Muscle of arm (tissue), 14 donors: ENCODE measurements at places on chromosomes 7 and 10. TPM values are rescaled to one million over a fixed set of nuclear protein-coding genes. Genes with fewer than 3 reads are reported as not detected.

DNA sequence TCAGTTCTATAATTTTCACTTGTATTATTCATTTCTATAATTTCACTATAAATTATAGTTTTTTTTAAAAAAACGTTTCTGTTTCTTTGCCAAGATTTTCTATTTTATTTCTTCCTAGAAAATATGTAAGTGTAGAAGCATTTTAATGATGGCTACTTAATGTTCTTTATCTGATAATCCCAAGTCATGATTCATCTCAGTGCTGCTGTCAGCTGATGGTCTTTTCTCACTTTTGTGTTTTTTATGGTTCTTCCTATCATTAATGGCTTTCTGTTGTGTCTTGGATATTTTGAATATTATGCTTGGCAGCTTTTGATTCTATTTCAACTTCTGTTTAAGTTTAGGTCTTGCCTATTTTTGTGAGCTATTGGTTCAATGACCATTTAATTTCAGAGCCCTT, 268.6 kb downstream of the BAMBI start:
- DNase-seq = no peak

DNA sequence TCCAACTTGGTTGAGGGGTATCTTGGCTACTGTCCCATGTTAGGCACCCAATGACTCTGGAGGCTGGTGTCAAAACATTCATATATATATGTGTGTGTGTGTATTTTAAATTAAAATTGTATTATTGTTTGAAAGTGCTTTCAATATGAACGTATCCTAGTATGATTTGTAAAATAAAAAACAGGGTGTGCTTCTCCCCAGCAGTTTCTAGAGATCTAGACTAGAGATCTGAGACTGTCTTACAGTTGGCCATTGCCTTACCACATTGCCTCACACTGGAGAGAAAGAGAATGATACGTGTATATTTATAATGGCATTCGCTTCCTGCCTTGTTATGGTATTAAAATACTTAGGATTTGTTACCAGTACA, 1.2 kb downstream of the BAG3 start:
- DNase-seq = peak; percentile 74

- DNase-seq = no peak
These were observed 17.6 kb upstream of the PRXL2A start for GRCh38 chr10:80390740-80391139.

DNA sequence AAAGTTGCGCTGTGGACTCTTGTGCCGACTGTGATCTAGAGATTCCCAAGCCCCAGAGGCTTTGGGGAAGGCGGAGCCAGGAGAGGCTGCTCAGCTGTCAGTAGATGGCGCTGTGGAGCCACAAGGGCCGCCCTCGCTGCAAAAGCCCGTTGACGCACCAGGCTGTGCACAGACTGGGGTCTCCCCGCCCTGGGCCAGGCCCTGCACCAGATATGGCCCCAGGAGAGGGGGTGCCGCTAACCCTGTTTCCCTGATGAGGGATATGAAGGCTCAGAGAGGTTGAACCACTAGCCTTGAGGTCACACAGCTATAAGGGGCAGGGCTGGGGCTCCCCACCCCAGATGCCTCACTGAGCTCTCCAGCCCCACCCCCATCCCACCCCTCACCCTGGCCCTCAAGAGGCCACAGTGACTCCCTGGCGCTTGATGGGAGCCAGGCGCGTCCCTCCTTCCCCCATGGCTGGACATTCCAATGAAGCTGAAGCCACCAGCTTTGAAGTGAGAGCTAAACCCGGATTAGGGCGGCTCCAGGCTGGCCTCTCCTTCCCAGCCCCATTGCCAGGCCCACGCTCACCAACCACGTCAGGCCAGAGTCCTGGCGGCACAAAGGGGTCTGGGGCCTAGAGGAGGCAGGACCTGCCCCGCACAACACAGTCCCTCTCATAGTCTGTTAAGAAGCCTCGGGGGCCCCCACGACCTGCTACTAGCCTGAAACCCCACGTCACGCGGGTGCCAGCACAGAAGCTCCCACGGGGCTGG, 26.4 kb downstream of the MYL10 start:
- DNase-seq = peak; percentile 78

DNA sequence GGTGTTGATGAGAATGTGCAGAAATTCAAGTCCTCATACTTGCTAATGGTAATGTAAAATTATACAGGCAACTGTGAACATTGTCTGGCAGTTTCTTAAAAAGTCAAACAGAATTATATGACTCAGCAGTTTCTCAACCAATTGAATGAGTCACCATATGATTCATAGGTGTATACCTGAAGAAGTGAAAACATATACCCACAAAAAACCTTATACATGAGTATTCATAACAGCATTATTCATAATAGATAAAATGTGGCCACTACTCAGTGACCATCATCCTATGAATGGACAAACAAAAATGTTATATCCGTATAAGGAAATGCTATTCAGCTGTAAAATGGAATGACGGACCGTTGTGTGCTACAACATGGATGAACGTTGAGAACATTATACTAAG, 253.5 kb downstream of the MALRD1 start:
- DNase-seq = no peak

- DNase-seq = no peak
These were observed 202.3 kb upstream of the LRRN3 start for GRCh38 chr7:110888641-110889040.

DNA sequence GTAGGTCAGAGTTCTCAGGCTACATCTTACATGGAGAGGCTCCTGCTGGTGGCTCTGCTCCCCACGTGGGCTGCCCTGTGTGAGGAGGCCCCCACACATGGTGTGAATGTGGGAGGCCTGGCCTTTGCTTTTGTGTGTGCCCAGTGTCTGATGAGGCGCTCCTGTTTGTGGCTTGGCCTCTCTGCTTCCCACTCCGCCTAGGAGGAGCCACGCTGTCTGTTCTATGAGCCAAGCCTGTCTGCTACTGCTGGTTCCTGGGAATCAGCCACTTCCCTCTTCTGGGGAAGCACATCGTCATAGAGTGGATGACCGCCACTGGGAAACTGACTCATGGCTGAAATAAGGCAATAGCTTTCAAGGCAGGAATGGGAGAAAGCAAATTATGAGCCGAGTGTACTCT, 87.1 kb downstream of the CYP26A1 start:
- DNase-seq = no peak

DNA sequence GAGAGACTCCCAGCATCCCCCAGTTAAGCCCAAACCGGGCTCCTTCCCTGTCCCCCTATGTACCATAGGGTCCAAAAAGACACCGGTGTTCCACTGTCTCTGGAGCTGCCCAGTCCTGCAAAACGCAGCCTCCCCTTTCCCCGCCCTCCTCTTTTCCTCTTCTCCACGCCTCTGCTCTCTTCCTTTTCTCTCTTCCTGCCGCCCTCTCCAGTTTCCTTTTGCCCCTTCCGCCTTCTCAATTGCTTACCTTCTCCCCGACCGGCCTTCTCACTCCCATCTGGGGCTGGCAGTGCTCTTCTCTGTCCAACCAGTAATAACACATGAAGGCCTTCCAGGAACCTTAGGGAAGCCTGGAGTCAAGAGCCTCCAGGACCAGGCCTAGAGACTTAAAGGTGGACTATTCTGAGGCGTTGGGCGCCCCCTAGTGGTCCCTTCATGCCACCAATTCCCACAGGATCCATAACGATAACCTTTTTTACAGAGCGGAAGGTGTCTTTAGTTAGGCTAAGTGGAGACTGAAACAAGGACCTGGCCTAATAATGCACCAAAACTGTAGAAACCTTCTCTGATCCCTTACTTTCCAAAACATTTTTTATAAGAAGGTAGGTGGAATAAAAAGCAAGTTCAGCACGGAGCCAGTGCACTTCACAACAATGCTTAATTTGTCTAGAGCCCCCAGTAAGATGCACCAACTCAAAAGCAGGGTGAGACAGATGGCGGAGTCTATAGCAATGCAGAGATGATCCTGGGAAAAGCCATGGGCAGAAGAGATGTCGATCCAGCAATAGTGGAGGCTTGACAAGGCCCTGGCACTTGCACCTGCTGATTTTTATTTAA, 27.2 kb upstream of the MSRB2 start:
- peak; percentile 63 for DNase-seq

- DNase-seq = no peak
These were observed 456.1 kb downstream of the PHTF2 start for GRCh38 chr7:78254726-78255055.

- DNase-seq = no peak
These were observed 69.5 kb downstream of the ADCYAP1R1 start for GRCh38 chr7:31121601-31122000.

- DNase-seq = no peak
These were observed 25.0 kb upstream of the ELFN1 start for GRCh38 chr7:1645071-1645409.

DNA sequence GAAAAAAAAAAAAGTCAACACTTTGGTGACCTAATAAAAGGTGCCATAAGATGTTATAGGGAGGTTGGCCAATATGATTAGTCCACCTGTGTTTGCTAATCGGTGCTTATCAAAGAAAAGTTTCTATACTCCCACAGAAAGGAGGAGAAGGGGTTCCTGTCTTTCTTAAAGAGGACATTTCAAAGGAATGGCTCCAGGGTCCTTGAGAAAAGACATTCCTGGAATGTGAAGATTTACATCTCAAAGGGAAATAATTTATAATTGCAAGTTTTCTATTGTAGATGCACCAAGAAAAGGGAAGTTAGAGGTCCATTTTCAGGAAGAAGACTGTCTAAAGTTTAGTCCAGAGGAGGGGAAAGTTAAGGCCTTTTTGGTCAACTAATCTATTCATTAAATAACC, 715.3 kb downstream of the NXPH1 start:
- no peak for DNase-seq

DNA sequence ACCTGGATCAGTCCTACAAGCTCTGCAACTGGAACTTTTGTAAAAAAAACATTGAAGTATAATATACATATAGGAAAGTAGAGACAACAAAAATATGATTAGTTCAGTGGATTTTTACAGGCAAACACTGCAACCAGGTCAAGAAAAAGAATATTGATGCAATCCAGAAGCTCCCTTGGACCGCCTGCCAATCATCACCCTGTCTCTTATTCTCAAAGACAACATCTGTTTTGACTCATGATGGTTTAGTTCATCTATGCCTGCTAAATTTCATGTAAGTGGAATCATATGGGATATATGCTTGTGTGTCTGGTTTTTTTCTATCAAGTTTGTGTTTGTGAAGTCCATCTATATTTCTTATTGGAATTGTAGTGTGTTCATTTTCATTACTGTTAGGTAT, 7.7 kb upstream of the HYCC1 start:
- DNase-seq = no peak

- no peak for DNase-seq
These were observed 48.5 kb upstream of the LRRTM3 start for GRCh38 chr10:66877361-66877760.

GRCh38 chr10:107091126-107091525, 73.4 kb downstream of the SORCS1 start:
- DNase-seq = no peak

The SPDYE18 gene
- polyA plus RNA-seq = not detected

The PIP gene
- not detected for polyA plus RNA-seq

The FGFR2 gene
- polyA plus RNA-seq = 1.2 TPM

The OGDH gene
- 58.2 TPM for polyA plus RNA-seq

The IFIT1B gene
- not detected for polyA plus RNA-seq

The RBM33 gene
- polyA plus RNA-seq = 20.3 TPM

The WDR86 gene
- polyA plus RNA-seq = 4.3 TPM
